GM10248 (cell line): ENCODE measurements at places on chromosomes 7 and 10.

GRCh38 chr7:105745681-105746330 lies 130.6 kb downstream of the ATXN7L1 start:
- DNase-seq, result no peak

- DNase-seq, result no peak
These were observed 63.9 kb downstream of the VPS41 start for GRCh38 chr7:38844952-38845563.

- DNase-seq, result no peak
These were observed 15.6 kb downstream of the GRIFIN start for GRCh38 chr7:2460641-2461040.

DNA sequence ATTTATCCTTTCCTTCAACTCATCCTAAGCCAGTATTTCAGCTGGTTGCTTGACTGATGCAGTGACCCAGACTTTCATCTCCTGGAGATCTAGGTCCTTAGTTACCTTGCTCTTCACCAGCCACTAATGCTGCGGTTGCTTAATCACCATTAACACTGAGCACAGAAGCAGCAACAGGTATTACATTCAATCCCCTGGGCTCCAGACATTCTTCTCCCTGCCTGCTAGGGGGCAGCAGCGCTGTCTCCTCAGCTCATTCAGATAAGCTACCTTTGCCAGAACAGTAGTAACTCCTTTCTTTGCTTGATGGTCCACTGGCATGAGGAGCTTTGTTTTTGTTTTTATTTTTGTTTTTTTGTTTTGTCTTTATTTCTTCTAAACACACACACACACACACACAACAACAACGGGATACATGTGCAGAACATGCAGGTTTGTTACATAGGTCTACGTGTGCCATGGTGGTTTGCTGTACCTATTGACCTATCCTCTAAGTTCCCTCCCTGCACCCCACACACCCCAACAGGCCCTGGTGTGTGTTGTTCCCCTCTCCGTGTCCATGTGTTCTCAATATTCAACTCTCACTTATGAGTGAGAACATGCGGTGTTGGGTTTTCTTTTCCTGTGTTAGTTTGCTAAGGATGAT lies 1043.2 kb upstream of the C7orf33 start:
- DNase-seq, result no peak

- no peak for DNase-seq
These were observed 24.7 kb downstream of the CTBP2 start for GRCh38 chr10:125135771-125136035.

- DNase-seq, result peak; percentile 20
These were observed 18.7 kb downstream of the AKR1C1 start for GRCh38 chr10:4981722-4982471.

GRCh38 chr7:100221231-100221718 lies 1.5 kb downstream of the PVRIG start:
- peak; percentile 81 for DNase-seq

DNA sequence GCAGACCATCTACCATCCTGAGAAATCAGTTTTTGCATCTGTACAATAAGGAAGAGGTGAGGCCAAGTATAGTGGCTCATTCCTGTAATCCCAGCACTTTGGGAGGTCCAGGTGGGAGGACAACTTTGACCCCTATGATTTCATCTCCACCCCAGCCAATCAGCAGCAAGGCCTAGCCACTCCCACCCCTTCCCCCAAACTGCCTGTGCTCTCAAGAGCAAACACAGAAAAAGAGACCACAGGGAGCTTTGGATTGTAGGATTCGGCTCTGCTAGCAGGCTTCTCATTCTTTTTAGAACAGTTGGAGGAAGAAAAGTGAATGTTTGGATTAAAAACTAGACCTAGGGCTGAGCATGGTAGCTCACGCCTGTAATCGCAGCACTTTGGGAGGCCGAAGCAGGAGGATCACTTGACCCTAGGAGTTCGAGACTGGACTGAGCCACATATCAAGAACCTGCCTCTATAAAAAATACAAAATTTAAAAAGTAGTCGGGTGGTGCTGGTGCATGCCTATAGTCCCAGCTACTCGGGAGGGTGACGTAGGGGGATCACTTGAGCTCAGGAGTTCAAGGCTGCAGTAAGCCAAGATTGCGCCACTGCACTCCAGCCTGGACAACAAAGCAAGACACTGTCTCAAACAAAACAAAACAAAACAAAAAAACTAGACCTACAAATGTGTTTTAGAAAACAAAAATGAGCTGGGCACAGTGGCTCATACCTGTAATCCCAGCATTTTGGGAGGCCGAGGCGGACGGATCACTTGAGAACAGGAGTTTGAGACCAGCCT lies 25.1 kb upstream of the PROSER2 start:
- DNase-seq, result no peak

DNA sequence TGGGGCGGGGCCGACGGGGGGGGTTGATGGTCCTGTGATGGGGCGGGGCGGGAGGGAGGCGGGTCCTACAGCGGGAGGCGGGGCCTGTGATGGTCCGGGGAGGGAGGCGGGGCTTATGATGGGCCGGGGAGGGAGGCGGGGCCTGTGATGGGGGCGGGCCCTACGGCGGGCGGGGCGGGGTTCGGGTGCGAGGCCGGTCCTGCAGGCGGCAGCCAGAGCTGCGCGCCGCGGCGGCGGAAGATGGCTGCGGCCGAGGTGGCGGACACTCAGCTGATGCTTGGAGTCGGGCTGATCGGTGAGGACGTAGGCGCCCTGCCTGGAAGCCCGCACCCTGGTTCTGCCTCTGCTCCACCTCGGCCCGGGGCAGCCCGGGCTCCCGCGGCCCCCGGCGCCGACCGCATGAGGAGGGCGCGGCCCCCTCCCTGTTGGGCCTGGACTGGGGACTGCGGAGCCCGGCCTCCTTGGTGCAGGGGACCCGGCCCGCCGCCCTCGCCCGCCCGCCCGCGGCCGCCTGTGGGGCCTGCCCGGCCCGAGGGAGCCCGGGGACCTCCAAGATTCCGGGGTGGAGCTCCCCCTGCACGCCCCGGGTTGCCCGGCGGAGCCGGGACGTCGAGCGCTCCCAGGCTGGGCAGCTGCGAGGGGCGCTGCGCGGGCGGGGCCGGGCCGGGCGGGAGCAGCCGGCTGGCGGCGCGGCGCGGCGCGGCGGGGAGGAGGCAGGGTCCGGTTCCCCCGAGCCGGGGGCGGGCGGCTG lies at the start of gene DENND10:
Gene DENND10 (plus strand): TSS at position 211 of the 751 bp plus-strand sequence. CDS start 30 bp downstream, at position 241.
- DNase-seq, result peak; percentile 98

DNA sequence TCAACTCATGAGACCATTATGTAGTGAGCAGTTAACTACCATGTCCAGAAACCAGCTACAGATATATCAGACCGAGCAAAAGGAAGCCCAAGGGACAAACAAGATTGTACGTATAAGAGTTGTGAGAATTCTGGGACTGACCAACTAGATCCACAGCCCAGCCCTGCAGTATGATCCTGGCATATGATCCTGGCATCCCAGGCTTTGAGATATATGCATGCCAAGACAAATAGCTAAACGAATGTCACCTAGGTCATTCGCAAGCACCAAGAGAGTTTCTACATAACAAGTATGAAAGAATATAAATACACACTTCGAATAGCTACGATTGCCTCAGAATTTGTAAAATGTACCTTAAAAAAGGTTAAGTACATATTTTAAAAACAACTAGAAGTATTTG lies 56.4 kb upstream of the PMPCB start:
- no peak for DNase-seq

GRCh38 chr7:92590711-92591310 lies 621 bp upstream of the FAM133B start:
- DNase-seq, result no peak
